Cerebellum (tissue), 4 donors: ENCODE measurements at places on chromosomes 5 and 9. TPM values are rescaled to one million over a fixed set of nuclear protein-coding genes. Genes with fewer than 3 reads are reported as not detected.

- no peak for DNase-seq
Observed at GRCh38 chr5:129094924-129095899, 663 bp downstream of the ISOC1 start.

DNA sequence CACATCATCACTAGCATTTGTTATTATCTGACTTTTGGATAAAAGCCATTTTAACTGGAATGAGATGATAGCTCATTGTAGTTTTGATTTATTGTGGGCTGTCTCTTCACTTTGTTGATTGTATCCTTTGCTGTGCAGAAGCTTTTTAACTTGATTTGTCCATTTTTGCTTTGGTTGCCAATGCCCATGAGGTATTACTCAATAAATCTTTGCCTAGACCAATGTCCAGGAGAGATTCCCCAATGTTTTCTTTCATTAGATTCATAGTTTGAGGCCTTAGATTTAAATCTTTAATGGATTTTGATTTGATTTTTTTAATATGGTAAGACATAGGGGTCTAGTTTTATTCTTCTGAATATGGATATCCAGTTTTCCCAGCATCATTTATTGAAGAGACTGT is 28.8 kb upstream of the SMARCA2 start:
- no peak for DNase-seq

DNA sequence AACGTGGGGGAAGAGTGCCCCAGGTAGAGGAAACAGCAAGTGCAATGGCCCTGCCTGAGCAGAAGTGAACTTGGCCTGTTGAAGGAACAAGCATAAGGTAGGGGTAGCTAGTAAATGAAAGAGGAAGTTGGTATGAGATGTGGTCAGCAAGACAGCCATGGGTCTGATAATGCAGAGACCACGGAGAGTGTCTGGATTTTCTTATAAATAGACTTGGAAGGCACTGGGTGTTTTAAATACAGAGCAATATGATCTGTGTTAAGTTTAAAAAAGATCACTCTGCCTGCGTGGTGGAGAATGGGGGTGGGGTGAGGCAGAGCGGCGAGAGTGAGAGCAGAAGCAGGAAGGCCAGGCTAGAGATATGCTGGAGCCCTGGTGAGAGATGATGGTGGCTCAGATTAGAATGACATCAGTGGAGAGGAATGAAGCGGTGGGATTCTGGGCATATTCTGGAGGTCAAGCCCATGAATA is 4.2 kb downstream of the ADAM19 start:
- no peak for DNase-seq

GRCh38 chr9:20898885-20899554 is 132.4 kb downstream of the HACD4 start:
- no peak for DNase-seq

Gene EIF4E1B
- 0.27 TPM for total RNA-seq
